CD4-positive, alpha-beta T cell treated with Interleukin-2 at 100 ng/mL for 4 hours (primary cell): ENCODE measurements at places on chromosomes 11 and 22.

DNA sequence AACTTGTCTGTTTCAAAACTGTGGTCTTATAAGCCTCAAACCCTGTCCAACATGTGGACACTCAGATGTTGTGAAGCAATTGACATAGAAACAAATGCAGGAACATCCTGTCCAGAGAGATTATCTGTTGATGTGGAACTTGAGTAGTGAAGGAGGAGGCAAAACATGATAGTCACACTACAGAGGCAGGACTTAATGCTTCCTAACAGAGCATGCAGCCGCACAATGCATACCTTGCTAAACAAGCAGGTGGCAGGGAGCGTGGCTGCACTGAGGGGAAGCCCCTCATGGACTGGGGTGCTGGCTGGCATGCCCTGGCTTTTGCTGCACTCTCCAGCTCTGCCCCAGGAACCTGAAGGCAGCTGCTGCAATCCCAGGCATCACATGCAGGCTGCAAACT is 5.3 kb downstream of the C22orf39 start:
- DNase-seq, result no peak

DNA sequence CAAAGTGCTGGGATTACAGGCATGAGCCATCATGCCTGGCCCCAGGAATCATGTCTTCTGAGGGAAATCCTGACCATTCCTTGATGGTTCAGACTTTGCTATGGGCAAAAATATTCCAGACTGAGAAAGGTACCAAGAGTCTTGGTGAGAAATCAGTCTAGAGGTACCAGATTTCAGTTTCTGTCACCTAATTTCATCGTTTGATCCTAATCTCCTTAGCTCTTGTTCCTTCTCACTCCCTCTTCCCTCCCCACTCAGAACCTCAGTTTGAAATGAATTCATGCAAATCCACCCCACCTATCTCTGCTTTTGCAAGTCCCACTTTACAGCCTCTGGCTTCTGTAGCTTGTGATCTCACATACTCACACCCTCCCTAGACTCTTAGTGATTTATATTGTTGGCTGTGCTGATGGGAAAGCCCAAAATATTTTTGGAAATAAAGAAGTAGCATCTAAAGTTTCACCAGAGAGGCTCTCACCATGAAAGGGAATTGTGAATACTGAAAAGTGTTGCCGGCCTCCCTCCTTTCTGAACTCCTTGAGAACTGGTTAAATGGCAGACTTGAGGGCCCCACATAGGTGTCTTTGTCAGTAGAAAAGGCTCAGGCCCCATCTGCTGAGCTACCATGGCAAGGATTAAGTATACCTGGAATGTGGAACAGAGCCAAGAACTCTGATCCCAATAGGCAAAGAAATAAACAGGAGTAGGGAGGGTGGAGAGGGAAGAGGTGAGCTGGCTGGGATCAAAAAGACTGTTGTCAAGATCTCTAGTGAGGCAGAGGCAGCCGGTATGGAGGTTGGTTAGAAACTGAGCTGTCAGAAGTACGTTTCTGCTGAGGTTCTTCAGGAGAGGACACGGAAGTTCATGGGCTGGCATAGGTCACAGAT is 190.5 kb upstream of the MTMR2 start:
- DNase-seq, result no peak

- no peak for DNase-seq
These were observed 179.3 kb upstream of the RAG2 start for GRCh38 chr11:36777311-36777710.

GRCh38 chr22:30453731-30454510 is 17.9 kb downstream of the SEC14L3 start:
- DNase-seq, result no peak

GRCh38 chr11:71404209-71404608 is 44.0 kb downstream of the DHCR7 start:
- DNase-seq, result no peak

GRCh38 chr11:106159836-106160235 is 82.4 kb downstream of the AASDHPPT start:
- no peak for DNase-seq

- no peak for DNase-seq
These were observed 40.0 kb downstream of the BTG4 start for GRCh38 chr11:111472228-111472627.
